Chondrocyte (in vitro differentiated cells): ENCODE measurements at places on chromosomes 1 and 21. TPM values are rescaled to one million over a fixed set of nuclear protein-coding genes. Genes with fewer than 3 reads are reported as not detected.

DNA sequence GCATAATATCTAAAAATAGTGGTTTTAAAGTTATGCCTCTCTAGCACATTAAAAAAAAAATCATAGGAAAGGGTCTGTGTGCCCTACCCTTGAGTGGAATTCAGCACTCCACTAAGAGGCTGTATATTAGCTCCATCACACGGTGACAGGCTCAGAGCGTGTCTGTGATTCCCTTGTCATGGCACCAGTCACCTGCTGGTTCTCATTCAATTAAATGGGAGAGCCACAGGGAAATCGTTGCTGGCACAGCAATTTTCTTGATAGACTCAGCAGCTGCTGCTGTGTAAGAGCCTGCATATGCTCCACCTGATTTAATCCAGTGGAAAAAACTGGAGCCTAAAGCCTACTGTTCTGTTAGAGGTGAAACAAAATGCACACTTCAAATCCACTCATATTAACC, 9.5 kb downstream of the ATP6V1G3 start:
- DNase-seq: no peak

Gene FGR
- total RNA-seq: not detected in 3 replicates

Gene CD53
- not detected in 3 replicates for total RNA-seq

Gene EFNA1
- 10.9 to 27.6 TPM (median 12.6 TPM) in 3 replicates for total RNA-seq

DNA sequence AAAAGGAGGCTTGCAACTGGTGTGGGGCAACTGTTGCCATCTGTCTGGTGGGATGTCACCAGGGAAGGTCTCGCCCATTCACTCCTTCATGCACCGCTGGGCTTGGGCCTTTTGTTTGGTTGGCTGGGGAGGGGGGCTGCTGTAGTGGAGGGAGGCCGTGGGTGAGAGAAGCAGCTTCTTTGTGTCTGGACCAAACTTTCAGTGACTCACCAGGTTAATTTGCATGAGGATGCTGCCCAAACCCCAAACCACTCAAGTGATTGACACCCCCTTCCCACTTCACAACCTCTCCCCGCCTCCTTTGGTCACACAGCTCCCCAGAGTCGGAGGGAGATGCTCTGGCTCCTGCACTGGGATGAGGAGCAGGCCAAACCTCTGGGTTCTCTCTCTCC, 19.7 kb downstream of the BTG2 start:
- no peak for DNase-seq

GRCh38 chr1:199660071-199660470, 367.4 kb upstream of the NR5A2 start:
- no peak for DNase-seq

DNA sequence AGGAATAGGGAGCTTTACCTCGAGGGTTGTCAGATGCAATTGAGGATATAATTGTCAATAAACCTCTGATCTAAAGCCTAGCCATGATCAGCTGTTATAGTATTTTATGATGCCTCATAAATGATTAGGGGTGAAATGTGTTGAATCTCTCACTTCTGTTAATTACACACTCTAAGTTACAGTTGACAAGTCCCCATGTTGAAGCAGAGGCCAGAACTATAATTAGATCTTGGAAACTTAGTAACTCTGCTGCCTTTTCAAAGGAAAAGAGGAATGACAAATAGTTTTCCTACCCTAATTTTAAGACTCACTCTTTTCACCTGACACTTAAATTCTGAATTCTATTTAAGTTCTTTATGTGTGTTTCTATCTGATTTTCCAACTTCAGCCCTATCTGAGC, 33.8 kb downstream of the CCSAP start:
- DNase-seq: no peak

Gene RGS16
- total RNA-seq: 0.56 to 7.7 TPM (median 7.0 TPM) in 3 replicates

Gene A3GALT2
- 0.27 TPM in 1 of 3 replicates, not detected in the others for total RNA-seq

Gene TGFB2
- total RNA-seq: 140 to 237 TPM (median 226 TPM) in 3 replicates

DNA sequence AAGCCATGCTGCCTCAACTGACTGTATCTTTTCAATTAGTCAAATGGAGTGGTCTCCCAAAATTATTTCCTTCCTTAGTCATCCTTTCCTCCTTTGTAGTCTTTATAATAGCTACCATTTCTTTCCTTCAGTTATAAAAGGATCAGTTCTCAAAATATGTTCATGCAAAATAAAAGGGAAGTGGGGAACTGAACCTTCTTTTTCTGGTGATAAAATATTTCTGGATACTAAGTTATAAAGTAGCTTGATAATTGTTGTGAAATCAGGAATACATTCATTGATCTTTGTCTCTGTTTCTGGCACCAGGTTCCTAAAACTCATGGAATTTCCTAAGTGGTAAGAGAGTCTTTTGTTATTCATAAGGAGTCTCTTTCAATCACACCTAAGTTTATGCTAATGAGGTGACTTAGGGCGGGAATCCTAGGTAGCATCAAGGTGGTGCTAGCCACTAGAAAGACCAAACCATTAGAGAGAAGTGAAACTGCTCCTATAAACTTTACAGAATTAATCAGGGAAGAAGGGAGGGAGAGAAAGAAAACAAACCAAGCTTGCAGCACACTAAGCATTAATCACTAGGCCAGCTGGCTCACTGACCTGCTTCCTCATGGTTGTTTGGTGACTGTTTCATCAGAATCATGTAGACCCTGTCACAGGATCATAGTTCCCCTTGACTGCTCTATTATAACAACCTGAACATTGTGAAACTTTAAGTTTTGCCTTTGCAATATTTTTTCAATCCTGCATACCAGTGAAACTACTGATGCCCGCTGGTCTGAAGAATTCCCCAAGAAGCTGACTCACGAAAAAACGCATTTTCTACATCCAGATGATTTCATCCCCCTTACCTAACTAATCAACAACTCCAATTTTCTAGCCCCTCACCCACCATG, 161.6 kb upstream of the PTBP2 start:
- no peak for DNase-seq

Gene TTC4
- total RNA-seq: 12.6 to 14.7 TPM (median 12.7 TPM) in 3 replicates

DNA sequence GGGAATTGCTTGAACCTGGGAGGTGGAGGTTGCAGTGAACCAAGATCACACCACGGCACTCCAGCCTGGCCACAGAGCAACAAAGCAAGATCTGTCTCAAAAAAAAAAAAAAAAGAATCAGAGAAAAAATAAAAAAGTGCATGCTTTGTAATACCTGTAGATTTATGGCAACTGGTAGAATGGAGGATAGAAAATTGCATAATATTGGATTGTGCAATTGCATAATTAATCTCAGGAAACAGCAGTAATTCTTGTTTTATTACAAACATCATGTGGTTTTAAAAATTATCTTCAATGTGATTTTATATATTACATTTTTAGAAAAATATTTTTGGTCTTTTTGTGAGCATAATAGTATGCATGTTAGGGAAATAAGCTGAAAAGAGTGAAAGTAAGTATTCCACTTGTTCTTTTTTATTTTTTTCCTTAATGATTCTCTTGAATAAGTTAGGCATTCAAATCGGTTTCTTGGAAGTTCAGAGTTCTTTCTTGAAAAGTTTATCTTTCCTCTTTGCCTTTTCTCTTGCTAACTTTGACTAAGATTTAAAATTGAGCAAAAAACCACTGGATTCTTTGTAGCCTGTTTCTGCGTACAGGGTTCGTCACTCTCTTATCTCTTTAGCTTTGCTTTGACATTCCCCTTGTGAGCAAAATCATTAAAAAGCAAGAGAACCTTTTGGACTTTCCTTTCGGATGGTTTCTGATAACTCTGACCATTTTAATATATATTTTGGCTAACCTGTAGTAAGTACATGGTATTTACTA, 127.5 kb upstream of the ADAMTS5 start:
- no peak for DNase-seq

Gene C1orf141
- not detected in 3 replicates for total RNA-seq

DNA sequence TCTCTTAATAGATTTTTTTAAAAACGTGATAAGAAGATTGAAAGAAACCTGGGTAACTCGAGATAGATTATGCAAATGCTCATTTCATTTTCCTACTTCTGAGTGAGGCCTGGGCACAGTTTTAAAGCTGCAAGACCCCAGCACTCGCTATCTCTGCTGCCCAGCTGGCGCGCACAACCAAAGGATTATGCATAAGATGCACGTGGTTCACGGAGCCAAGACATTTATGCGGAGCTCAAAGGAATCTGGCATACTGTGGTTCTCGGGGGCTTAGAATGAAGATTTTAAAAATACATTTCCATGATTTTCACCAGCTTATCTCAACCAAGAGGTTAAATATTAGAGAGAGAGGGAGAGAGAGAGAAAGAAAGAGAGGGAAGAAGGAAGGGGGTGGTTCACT, 210.9 kb downstream of the DSCAM start:
- no peak for DNase-seq

DNA sequence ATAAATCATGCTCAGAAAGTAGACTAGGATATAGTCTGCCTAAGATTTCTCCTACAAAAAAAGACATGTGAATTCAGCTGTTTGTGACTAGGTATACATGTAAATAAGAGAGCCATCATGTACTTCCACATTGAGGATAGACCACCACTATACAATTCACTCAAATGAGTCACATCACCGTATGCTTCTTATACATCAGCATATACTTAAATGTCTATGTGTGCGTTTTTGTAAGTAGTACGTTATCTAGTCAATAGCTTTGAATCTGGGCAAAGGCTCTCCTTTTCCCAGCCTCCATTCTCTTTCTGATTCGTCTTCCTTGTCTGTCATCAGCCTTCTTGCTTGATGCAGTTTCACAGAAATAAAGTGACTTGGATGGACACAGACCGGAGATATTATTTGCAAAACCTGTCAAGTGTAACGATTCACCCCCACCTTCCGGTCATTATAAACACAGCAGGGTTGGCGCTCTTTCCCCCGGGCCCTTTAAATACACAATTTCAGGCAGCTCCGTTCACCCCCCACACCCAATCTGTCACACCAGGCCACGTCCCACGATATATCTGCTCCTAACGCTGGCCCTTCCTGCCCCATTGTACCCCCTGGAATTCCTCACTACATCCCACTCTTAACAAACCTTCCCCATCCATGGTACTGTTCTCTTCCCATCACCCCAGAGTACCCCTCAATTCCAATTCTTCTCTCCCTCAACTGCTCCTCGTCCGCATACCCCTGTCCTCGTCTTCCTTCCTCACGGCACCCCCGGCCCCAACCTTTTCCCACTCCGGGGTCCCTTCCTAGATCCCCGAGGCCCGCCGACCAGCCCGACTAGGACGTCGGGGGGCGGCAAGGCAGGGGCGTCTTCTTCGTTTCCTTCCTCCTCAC, 636 bp downstream of the VAMP4 start:
- DNase-seq: no peak

DNA sequence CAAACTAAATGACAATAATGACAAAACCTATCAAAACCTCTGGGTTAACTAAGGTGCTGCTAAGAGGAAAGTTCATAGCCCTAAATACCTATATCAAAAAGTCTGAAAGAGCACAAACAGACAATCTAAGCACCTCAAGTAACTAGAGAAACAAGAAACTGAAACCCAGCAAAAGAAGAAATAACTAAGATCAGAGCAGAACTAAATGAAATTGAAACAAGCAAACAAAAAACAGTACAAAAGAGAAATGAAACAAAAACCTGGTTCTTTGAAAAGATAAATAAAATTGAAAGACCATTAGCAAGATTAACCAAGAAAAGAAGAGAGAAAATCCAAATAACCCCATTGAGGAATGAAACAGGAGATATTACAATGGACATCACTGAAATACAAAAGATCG, 44.8 kb upstream of the KIAA0040 start:
- DNase-seq: no peak

Gene SAMD13
- 0.65 to 1.4 TPM (median 0.92 TPM) in 3 replicates for total RNA-seq

DNA sequence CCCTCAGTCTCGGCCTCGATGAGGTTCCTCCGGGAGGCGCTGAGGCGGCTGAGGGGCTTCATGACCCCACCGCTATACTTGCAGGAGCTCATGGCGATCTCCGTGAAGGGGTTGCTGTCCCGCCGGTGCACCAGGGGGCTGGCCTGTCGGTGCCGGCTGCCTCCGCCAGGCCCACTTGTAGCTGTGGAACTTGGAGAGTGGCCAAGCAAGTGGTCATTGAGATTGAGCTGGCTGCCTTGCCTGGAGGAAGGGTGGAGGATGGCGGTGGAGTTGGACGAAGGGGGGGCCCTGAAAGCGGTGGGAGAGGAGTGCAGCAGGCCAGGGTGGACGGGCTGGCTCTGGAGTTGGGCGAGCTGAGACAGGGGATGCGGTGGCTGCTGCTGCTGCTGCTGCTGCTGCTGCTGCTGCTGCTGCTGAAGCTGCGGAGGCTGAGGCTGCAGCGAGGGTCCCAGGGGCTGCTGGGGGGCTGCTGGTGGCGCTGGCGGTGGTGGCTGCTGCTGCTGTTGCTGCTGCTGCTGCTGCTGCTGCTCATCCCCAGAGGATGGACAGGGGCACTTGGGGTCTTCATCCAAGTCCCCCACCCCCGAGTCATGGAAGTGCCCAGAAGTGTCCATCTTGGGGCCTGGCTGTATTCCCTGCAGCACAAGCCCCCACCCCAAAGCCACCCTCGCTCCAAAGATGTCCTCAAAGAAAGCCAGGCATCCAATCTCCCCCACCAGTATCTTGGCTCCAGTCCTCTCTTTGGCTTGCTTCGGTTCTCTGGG, 548 bp downstream of the KCNN3 start:
- DNase-seq: no peak

Gene CFAP74
- not detected in 3 replicates for total RNA-seq

- DNase-seq: no peak
These were observed 182.9 kb upstream of the CSF3R start for GRCh38 chr1:36665478-36666080.

DNA sequence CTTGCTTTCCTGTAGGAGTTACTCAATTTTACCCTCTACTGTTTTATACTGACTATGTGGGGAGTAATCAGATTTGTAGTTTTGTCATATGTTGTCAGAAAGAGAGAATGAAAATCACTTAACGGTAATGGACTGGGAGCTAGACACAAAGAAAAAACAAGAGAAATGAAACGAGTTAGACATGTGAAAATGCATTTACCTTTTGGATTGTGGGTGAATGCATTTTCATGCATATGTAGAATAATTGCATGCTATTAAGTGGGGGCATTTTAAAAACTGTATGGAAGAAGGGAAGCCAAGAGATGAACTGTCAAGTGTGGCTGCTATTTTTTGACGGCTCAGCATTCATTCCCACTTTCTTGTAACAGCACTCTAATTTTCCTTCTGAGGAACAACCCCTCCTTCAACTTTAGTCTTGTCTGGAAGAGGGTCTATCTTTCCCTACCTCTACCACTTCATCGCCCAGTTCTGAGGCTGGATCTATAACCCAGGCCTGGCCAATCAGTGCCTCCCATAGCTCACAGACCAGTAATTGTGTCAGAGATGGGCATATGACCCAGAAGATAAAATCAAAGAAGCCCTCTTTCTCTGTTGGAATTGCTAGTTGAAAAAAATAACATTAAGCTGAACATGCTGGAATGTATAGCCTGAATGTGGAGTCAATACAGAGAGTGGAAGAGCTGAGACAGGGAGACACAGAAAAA, 5.2 kb upstream of the ZNF697 start:
- no peak for DNase-seq
